Mesangial cell (primary cell): ENCODE measurements at places on chromosomes 7 and 10. TPM values are rescaled to one million over a fixed set of nuclear protein-coding genes. Genes with fewer than 3 reads are reported as not detected.

Gene HECW1
- total RNA-seq, result under 0.01 and 0.38 TPM in 2 replicates

Gene IL6
- total RNA-seq, result 1.8 and 3.5 TPM in 2 replicates

Gene DRGX
- total RNA-seq, result not detected in 2 replicates

Gene HYAL4
- not detected in 2 replicates for total RNA-seq

Gene GIMAP4
- total RNA-seq, result not detected in 2 replicates

Gene SUN1
- total RNA-seq, result 91.1 and 104 TPM in 2 replicates

Gene CLDN3
- 4.4 and 18.4 TPM in 2 replicates for total RNA-seq

Gene NEURL1
- total RNA-seq, result 0.33 and 0.51 TPM in 2 replicates

Gene ZC3HAV1
- total RNA-seq, result 25.1 and 34.9 TPM in 2 replicates

Gene CYP2W1
- total RNA-seq, result 0.63 TPM in 1 of 2 replicates, not detected in the other

Gene LRRC18
- not detected in 2 replicates for total RNA-seq

Gene TMEM140
- total RNA-seq, result 0.33 and 2.0 TPM in 2 replicates

Gene PRSS37
- total RNA-seq, result not detected in 2 replicates
